Dorsolateral prefrontal cortex (tissue), 122 donors: ENCODE measurements at places on chromosomes 16 and 17. TPM values are rescaled to one million over a fixed set of nuclear protein-coding genes. Genes with fewer than 3 reads are reported as not detected.

HID1 gene
- total RNA-seq = 90.3 TPM

TAT gene
- total RNA-seq = not detected

TPSAB1 gene
- not detected for total RNA-seq

EXOC3L1 gene
- total RNA-seq = 0.88 TPM

ACSM2A gene
- total RNA-seq = not detected

RAP1GAP2 gene
- 148 TPM for total RNA-seq

ENPP7 gene
- total RNA-seq = not detected

MPV17L gene
- total RNA-seq = 9.7 TPM

HNF1B gene
- total RNA-seq = not detected

FOXC2 gene
- total RNA-seq = 0.74 TPM

TMEM238L gene
- total RNA-seq = 0.45 TPM

KCNAB3 gene
- 24.0 TPM for total RNA-seq

FBXO39 gene
- total RNA-seq = 0.48 TPM
